Right renal cortex interstitium (tissue), 3 donors: ENCODE measurements at places on chromosomes 6 and 20.

GRCh38 chr20:37317994-37318640 is 27.8 kb upstream of the SRC start:
- no peak for DNase-seq

DNA sequence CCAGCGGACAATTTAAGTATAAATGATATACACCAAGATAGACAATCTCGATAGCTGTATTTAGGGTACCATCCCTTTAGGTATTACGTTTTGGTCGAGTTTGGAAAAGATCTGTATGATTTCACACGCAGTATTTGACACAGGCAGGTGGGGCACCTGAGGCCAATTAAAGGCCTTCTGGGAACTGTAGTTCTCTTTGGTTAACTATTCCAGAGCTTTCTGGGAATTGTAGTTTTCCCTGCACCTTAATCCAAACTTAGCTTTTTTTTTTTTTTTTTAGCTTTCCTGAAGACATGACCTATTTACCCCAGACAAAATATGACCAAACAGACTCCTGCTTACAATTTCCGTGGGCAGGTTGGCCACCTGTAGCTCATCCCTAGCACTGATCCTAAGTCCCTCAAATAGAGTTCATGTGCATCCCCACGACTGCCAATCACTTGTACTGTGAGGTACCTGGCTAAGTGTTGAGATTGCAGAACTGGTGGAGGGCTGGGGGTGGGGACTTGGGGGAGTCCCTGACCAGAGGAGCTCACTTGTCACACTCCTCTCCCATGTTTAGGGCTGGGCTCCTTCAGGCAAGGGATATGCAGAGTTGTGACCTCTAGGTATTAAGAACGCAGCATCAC is 999 bp upstream of the EHMT2 start:
- DNase-seq, result no peak

DNA sequence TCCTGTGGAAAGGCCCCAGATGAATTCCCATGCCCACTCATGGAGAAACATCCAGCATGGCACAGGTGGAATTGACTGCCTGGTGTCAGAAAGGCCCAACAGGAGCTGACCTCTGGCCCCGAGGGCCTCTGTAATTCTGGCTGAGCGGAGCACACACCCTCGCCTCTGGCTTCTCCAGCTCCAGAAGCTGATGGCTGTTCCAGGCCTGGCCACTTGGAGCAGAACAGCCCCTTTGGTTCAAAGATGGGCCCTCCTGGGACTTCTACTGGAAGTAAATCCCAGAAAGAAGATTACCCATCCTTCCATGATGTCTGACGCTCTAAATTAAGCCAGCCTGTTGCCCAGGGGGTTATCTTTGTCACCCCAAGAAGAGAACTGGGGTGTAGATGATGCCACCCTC is 275.1 kb upstream of the CDH4 start:
- no peak for DNase-seq

GRCh38 chr6:138345565-138346285 is 32.0 kb upstream of the SMIM28 start:
- DNase-seq, result no peak

- no peak for DNase-seq
Observed at GRCh38 chr6:144319211-144319610, 34.1 kb downstream of the UTRN start.

DNA sequence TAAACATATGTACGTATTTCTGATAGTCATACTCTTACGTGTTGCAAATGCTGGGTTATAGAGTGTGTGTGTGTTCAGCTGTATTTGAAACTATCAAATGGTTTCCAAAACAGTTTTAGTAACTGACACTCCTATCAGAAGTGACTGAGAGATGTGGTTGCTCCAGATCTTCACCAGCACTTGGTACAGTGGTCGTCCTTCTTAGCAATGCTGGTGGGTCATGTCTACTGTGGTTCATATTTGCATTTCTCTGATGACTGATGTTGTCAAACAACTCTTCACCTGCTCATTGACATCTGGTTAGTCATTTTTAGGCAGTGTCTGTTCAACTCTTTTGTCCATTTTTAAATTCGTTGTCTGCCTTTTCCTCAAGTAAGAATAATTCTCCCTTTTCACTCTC is 259.3 kb downstream of the KIF16B start:
- DNase-seq, result no peak

- DNase-seq, result no peak
Observed at GRCh38 chr20:35698298-35699126, 640 bp downstream of the NFS1 start.

GRCh38 chr6:1111361-1111760 is 200.5 kb upstream of the FOXQ1 start:
- DNase-seq, result no peak

DNA sequence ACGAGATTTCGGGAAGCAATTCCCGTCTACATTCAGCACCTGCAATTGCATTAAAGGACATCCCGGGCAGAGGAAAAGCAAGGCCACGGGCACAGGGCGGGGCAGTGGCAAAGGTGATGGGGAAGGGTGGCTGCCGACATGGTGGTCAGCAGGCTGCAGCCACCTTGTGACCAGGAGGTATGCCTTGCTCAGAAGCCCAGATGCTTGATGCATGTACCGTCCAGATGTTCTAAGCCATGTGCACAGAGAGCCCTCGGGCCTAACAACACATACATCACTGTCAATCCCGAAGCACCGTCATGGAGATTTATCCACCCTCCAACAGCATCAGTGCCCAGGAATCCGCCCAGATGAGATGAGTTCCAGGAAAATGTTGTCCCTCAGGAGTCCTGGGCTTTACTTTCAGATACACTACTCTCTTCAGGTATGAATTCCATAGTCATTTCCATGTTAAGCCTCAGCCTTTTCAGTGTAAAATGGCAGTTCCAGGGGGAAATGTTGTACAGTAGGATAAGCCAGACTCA is 77.8 kb upstream of the FRMD1 start:
- DNase-seq, result no peak

- DNase-seq, result no peak
Observed at GRCh38 chr6:168632694-168633093, 191.7 kb downstream of the SMOC2 start.

DNA sequence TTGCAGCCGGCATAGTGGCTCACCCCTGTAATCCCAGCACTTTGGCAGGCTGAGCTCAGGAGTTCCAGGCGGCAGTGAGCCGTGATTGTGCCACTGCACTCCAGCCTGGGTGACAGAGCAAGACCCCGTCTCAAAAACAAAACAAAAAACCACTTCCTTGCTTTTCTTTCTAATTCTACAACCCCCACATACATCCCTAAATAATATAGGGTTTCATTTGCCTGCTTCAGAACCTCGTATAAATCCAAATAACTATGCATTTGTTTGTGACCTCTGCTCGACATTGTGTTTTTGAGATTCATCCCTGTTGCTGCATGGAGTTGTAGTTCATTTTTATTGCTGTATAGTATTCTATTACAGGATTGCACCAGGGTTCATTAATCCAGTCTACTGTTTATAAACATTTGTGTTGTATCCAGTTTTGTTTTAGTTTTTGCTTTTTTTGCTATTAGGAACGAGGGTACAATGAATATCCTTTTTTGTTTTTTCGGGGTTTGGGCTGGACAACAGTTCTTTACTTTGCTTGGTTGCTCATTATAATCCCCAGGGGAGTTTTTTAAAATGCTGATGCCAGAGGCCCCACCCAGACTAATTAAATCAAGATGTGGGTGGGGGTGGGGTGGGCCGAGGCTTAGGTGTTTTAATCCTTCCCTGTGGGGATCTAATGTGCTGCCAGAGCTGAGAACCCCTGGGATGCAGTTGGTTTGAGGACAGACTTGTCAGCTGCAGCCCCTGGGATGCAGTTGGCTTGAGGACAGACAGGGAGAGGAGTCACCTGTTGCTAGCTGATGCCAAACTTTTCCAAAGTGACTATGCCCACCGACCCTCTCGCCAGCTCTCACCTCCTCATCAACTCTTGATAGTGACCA is 2.4 kb upstream of the SNAI1 start:
- no peak for DNase-seq

GRCh38 chr20:43190332-43190953 is 737 bp upstream of the PTPRT start:
- no peak for DNase-seq

DNA sequence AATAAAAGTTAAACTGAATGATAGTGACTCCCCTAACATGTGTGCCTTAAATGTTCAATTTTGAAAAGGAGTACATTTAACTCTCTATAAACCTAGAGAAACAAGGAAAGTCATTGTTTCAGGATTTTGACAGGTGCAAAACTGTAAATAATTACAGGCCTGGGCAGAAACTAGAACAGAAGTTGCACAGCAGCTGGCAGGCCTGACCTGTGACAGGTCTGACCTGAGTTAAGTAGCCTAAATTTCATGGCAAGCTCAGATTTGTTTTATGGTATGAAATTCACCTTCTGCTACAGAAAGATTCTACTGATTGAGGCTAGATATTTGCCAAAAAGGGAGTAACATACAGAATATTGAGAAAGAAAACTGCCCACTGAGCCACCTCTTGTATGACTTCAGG is 166.1 kb downstream of the CDKAL1 start:
- no peak for DNase-seq

- no peak for DNase-seq
Observed at GRCh38 chr20:47727170-47727880, 58.0 kb downstream of the SULF2 start.

DNA sequence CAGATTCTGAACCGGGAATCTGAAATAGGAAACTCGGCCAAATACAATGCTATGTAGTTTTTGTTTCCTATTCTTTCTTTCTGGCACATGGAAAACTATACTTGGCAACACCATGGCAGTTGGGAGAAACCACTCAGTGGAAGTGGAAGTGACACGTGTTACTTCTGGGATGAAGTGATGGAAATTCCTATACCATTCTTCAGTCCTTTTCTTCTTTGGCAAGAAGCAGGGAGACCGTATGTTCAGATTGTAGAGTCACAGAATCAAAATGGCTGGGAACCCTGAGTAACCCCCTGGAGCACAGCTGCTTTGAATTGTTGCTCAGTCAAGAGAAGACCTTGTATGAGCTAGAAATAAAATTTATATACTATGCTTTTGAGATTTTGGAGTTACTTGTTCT is 18.8 kb upstream of the TINAG start:
- no peak for DNase-seq

- no peak for DNase-seq
Observed at GRCh38 chr6:84027340-84028181, 6.0 kb upstream of the MRAP2 start.

DNA sequence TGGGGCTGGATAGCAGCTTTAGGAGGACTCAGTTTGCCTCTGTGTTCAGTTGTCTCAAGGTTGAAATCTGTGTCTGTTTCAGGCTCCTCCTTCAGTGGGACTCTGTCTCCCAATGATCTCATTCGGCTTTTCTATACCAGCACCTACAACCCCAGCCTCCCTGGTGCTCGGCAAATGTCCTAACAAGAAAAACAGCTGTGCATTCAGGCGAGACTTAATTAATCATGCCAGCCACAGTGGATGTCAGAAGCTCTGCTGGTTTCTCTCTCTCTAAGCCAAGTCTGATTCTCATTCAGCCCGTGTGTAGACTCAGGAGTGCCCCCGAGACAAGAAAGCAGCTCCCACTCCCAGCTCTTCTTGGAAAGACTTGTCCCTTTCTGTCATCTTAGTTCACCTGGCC is 46.8 kb downstream of the SUN5 start:
- DNase-seq, result no peak

- no peak for DNase-seq
Observed at GRCh38 chr6:135902756-135903331, 51.3 kb downstream of the PDE7B start.

DNA sequence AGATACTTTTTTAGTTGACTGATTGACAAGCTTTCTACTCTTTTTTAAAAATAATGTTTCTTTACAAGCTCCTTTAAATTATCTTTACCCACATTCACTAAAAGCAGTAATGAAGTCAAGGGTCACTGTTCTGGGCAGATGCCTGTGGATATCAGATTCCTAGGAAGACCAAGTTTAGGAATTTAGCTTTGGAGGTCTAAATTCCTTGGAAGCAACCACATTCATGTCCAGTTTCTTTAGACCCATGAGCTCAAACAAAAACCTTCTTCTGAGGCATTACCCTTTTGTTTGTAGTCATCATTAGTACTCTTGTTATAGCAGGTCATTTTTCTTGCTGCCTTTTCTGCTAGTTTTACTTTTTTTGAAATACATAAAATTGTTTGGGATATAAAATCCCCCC is 462.9 kb upstream of the JAG1 start:
- no peak for DNase-seq

GRCh38 chr6:87220997-87221396 is 65.6 kb downstream of the ZNF292 start:
- DNase-seq, result no peak

DNA sequence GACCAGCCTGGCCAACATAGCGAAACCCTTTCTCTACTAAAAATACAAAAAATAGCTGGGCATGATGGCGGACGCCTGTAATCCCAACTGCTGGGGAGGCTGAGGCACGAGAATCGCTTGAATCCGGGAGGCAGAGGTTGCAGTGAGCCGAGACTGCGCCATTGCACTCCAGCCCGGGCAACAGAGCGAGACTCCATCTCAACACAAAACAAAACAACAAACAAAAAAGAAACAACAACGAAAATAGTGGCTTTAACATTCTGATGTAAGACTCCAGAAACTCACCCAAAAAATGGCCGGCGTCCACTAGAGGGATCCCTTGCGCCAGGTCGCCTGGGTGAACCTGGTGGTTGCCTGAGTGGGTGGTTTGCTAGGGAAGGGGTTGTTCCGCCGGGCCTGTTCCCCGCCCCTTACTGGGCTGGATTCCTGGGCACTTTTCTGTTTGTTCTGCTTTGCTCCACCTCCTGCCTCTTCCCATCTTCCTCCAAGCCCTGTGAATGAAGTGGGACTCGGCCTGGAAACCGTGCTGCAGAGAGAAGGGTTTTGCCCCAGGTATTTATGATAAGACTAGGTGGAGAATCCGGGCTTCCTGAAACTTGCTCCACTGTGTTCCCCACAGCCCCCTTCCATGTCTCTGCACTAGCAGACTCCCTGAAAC is 1.5 kb downstream of the PABPC1L start:
- DNase-seq, result no peak

GRCh38 chr6:42100029-42100901 is 42.2 kb downstream of the C6orf132 start:
- no peak for DNase-seq

GRCh38 chr20:12891643-12892042 is 117.1 kb upstream of the SPTLC3 start:
- DNase-seq, result no peak

GRCh38 chr6:22513667-22514066 is 55.7 kb upstream of the HDGFL1 start:
- no peak for DNase-seq

DNA sequence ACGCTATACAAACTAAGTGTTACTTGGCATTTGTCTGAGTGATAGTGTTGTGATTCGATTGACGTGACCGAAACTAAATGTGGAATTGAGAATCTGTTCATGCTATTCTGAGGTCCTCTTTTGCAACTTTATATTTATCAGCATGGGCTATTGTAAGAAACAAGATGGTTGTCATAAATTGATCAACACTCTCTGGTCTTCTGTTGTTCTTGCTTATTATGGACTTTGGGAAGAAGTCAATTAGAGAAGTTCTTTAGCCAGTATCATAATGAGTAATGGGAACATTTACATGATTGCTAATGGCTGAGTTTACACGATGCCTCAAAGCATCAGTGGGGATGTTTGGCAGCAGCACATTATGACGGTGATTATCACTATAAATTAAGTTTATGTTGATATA is 195.0 kb downstream of the CD83 start:
- no peak for DNase-seq
